ENCODE measurements at places on chromosomes 16 and 17. TPM values are rescaled to one million over a fixed set of nuclear protein-coding genes. Genes with fewer than 3 reads are reported as not detected.
A peak's percentile ranks its signal among the peaks of the same experiment; 100 is the strongest.

SPNS3 gene
- total RNA-seq = not detected

AIPL1 gene
- not detected for total RNA-seq

HOXB6 gene
- not detected for total RNA-seq

KRTAP1-5 gene
- total RNA-seq = not detected

HNF1B gene
- total RNA-seq = 44.6 TPM

MARVELD3 gene
- 15.7 TPM for total RNA-seq

- peak; percentile 30 for DNase-seq
- no peak overlapping the region for H3K4me3 ChIP-seq
- H3K27me3 ChIP-seq = no peaks in the 10 kb centered on the region
- H3K27ac ChIP-seq = no peak overlapping the region
Observed at GRCh38 chr16:19094542-19095365, 19.0 kb upstream of the ITPRIPL2 start.

GRCh38 chr17:51365090-51365489 is 104.7 kb downstream of the UTP18 start:
- H3K27me3 ChIP-seq = no peaks in the 10 kb centered on the region
- no peak for DNase-seq
- no peak overlapping the region for H3K27ac ChIP-seq
- H3K4me3 ChIP-seq = no peak overlapping the region
- no peaks in the 10 kb centered on the region for H3K36me3 ChIP-seq
- H3K4me1 ChIP-seq = no peaks in the 10 kb centered on the region

DNA sequence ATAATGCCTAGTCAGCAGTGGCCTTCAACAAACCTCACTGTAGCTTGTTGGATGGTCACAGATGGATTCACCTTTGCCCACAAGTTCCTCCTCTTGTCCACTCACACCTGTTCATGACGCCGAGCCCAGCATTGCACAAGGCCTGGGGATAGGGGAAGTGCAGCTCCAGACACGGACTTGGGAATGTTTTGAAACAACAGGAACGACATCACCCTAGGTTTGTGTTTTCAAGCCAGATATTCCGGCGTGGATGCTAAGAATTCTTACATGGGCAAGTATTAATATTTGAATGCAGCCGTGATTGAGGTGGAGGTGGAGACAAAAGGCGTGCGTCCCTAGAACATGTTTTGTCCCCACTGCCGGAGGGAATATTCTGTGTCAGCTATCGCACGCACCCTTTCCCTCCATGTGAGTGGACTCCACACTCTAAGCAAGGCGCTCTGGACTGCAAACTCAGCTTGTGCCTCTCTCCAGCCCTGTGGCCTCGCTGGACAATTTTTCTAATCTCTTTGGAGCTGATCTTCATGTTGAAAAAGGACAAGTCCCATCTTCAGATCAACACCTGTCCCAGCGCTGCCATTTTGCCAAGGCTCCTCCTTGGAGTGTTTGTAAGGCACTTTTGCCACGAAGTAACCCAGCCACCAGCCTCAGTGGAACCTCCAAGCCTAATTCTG is 2.0 kb upstream of the BANP start:
- peaks cover 10% of the 10 kb centered on the region for H3K36me3 ChIP-seq
- H3K4me1 ChIP-seq = no peaks in the 10 kb centered on the region
- no peak overlapping the region for H3K27ac ChIP-seq
- peak; percentile 45 for DNase-seq

- no peaks in the 10 kb centered on the region for H3K27me3 ChIP-seq
- H3K36me3 ChIP-seq = no peaks in the 10 kb centered on the region
- peaks cover 6% of the 10 kb centered on the region for H3K4me1 ChIP-seq
- peak overlapping the region; percentile 54 for H3K27ac ChIP-seq
- peak overlapping the region; percentile 5 for H3K4me3 ChIP-seq
Observed at GRCh38 chr16:14042706-14043105, 28.4 kb upstream of the MRTFB start.

GRCh38 chr17:44826123-44826790 is 3.8 kb downstream of the GJC1 start:
- no peak overlapping the region for H3K4me3 ChIP-seq
- peaks cover 9% of the 10 kb centered on the region for H3K4me1 ChIP-seq
- no peak for DNase-seq
- H3K27ac ChIP-seq = no peak overlapping the region
- peaks cover 14% of the 10 kb centered on the region for H3K36me3 ChIP-seq

DNA sequence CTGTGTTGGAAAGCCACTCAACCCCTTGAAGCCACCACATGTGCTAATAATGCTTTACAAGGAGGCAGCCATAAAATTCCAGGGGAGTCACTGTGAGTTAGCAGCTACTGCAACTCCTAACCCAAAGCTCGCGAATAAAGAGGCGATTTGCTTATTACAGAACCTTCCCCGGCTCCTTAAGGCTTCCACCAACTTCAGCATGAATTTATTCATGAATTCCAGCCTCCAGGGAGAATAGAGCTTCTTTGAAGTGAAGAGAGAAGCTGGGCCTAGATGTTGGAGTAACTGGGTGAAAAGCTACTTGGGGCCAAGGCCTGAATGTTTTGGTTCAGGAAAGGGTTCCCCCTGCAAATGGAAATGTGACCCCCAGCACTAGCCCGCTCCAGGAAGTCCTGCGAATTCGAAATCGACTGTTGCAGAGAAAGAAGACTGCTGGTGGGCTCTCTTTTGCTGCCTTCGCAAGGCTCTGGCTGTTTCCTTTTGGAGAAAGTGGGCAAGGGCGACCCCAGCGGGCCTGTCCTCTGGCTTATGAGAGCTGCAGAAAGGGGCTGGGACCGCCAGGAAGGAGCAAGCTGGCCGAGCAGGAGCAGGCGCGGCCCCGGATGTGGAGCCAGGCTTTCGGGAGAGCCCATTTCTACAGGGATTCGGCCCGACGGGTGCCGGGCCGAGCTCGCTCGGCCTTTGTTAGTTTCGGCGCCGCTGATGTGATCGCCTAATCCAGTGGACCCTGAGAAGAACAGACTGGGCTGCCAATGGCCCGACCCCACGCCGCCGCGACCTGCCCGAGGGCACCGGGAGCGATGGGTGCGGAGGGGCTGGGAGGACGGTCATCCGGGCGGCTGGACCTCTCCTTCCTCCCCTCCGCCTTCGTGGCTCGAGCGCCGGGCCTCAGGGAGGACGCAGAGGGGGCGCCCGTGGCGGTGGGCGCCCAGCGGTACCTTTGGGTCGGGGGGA is 7.6 kb downstream of the CBX8 start:
- H3K36me3 ChIP-seq = peaks cover 14% of the 10 kb centered on the region
- peak overlapping the region; percentile 65 for H3K4me3 ChIP-seq
- H3K27ac ChIP-seq = no peak overlapping the region
- H3K27me3 ChIP-seq = peaks cover 77% of the 10 kb centered on the region
- peaks cover 5% of the 10 kb centered on the region for H3K4me1 ChIP-seq

DNA sequence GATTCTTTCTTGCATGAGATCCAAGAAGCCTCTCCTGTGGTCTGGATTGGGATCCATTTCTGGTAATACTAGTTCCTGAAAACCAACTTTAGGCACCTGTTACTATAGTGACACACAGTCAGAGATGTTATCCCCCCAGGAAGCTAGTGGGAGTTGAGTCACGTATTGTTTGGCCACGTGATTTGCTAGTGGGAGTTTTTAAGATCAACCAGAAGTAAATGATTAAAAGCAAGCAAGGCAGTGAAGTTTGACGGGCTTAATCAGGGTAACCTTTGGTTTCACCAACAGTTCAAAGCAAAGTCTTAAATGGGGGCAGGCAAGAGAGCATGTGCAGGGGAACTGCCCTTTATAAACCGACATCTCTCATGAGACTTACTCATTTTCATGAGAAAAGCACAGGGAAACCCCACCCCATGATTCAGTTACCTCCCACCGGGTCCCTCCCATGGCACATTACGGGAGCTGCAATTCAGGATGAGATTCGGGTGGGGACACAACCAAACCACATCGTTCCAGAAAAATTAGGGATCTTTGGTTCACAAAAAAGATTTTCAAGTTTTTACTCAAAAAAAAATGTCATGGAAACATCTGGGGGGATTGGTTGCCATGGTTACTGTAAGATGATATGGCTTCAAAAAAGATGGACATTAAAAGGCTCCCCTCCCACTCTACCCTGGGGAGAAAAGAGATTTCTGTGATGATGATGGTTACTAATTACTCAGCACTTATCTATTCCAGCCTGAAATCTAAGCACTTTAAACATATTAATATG is 483.1 kb upstream of the ERCC4 start:
- peaks cover 3% of the 10 kb centered on the region for H3K4me1 ChIP-seq
- H3K36me3 ChIP-seq = no peaks in the 10 kb centered on the region
- no peak overlapping the region for H3K27ac ChIP-seq
- no peak overlapping the region for H3K4me3 ChIP-seq
- DNase-seq = no peak
- no peaks in the 10 kb centered on the region for H3K27me3 ChIP-seq

- H3K36me3 ChIP-seq = peaks cover 4% of the 10 kb centered on the region
- no peaks in the 10 kb centered on the region for H3K27me3 ChIP-seq
- peak; percentile 78 for DNase-seq
- no peak overlapping the region for H3K27ac ChIP-seq
- H3K4me1 ChIP-seq = no peaks in the 10 kb centered on the region
Observed at GRCh38 chr17:27323538-27324215, 29.8 kb downstream of the WSB1 start.

DNA sequence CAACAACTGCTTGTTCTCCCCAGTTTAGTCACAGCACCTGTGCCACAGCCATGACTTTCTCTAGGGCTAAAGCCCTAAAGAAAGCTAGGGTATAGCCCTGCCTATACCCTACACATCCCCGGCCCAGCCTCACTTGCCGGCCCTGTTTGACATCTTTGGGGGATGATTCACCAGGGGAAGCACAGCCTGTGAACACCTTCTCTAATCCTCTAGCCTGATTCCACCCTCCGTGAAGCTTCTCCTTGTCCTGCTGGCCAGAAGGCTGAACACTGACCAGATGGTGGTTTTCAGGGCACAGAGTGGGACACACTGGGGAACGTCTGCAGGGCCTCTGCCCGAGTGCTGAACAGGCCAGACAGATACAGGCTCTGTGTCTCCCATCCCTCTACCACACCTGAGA is 6.0 kb downstream of the CLEC16A start:
- H3K27me3 ChIP-seq = no peaks in the 10 kb centered on the region
- H3K27ac ChIP-seq = no peak overlapping the region
- no peaks in the 10 kb centered on the region for H3K36me3 ChIP-seq

DNA sequence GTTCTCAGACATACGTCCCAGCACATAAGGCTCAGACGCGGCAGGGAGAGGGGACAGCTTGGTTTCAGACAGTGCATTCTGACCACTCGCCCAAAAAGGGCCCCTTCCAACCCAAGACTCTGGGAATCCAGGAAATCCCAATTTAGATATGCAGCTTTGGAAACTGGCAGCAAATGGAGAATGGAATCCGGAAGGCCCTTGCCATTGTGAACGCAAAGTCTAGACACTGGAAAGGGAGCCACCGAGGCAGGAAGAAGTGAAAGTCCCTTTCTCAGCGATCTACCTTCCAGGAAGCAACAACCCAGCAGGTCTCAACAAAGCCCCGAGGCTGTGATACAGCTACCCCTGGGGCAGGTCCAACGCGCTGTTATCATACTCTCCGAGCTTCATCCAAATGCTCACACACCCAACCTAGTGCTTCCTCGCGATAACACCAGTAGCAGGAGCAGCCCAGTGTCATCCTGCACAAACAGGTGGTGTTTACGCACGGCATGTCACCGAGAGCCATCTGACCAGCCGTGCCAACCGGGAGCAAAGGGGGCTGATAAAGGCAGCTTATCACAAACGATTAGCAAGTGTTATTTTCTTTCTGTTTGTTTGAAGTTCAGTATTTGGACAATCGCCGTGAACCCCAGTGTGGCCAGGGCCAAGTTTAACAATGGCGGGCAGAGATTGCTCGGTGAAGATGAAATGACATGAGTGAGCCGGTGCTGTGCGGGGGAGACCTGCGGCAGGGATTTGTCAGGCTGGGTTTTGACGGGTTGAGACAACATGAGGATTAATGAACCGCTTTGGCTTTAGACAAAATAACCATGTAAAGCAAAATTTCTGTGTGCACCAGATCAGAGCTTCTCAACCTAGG is 240.6 kb downstream of the FOXL1 start:
- DNase-seq = peak; percentile 67
- peaks cover 7% of the 10 kb centered on the region for H3K4me1 ChIP-seq
- H3K27me3 ChIP-seq = no peaks in the 10 kb centered on the region
- H3K4me3 ChIP-seq = no peak overlapping the region
- H3K36me3 ChIP-seq = no peaks in the 10 kb centered on the region
- H3K27ac ChIP-seq = no peak overlapping the region

- no peak for DNase-seq
- no peaks in the 10 kb centered on the region for H3K36me3 ChIP-seq
- H3K4me3 ChIP-seq = no peak overlapping the region
- no peak overlapping the region for H3K27ac ChIP-seq
Observed at GRCh38 chr16:64346080-64346479, 775.8 kb downstream of the CDH11 start.

- no peak overlapping the region for H3K27ac ChIP-seq
- H3K27me3 ChIP-seq = no peaks in the 10 kb centered on the region
- no peaks in the 10 kb centered on the region for H3K4me1 ChIP-seq
- no peak for DNase-seq
- H3K4me3 ChIP-seq = no peak overlapping the region
- H3K36me3 ChIP-seq = no peaks in the 10 kb centered on the region
Observed at GRCh38 chr16:48955837-48956236, 325.8 kb downstream of the CBLN1 start.

DNA sequence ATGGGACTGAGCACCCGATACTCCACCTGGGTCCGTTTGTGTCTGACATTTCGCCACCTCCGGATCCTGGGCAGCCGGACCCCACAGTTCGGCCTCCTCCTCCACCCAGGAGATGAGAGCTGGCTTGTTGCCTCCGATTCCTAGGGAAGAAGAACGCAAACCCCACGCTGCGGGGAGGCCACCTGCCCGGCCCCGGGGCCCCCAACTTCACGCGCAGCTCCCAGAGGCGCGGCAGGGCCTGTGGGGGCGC is 542 bp downstream of the ZNF764 start:
- peaks cover 32% of the 10 kb centered on the region for H3K36me3 ChIP-seq
- peak overlapping the region; percentile 87 for H3K4me3 ChIP-seq
- peaks cover 10% of the 10 kb centered on the region for H3K4me1 ChIP-seq
- peak overlapping the region; percentile 94 for H3K27ac ChIP-seq

DNA sequence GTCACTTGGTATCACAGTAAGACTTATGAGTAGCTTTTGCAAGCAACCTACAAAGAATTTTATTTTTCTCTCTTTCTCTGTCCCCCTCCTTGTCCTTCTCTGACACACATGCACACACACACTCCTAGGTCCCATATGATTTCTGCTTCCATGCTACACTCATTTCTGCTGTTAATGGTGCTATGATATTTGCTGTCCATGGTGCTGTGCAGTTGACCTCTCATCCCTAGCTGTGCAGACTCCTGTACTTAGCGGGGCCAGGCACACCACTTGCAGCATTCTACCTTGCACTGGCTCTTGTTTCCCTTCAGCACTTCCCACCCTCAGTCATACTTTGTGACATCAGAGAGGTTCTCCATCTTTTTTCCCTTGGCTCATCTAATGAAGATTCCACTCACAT is 158.9 kb upstream of the CNTNAP4 start:
- H3K36me3 ChIP-seq = no peaks in the 10 kb centered on the region
- no peak overlapping the region for H3K27ac ChIP-seq
- H3K4me1 ChIP-seq = peaks cover 3% of the 10 kb centered on the region
- no peak for DNase-seq
